ENCODE measurements at places on chromosomes 16 and 17. TPM values are rescaled to one million over a fixed set of nuclear protein-coding genes. Genes with fewer than 3 reads are reported as not detected.

DNA sequence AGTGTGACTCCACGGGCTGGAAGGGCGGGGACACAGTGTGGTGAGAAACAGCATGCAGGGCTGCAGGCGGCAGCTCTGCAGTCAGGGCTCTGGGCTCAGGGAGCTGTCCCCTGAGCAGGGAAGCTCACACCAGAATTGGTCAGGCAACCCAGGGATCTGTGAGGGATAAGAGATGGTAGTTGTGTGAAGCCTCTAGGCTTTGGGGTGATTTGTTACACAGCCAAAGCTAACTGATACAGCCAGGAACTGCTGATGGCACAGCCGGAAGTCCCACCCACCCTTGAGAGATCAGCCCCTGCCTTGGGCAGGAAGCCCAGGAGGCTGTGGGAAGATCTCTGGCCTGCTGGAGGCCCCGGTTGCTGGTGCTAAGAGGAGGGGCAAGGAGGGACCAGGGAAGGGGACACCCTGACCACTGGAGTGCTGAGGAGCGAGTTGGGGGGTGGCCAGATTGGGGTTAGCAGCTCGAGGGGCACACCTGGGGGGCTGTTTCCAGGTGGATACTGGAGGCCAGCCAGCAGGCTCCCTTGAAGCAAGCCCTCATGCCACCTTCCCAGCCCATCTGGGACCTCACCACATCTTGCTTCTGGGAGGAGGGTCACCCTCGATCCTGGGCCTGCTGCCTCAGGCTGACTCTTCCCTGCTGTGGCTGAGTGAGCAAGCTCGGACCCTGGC is 25.2 kb downstream of the NPTX1 start:
- no peak overlapping the region for H3K27ac ChIP-seq
- no peak overlapping the region for H3K4me3 ChIP-seq
- H3K4me1 ChIP-seq, result peaks cover 37% of the 10 kb centered on the region
- DNase-seq, result no peak

GRCh38 chr16:56625943-56626654 is 518 bp downstream of the MT1E start:
- no peaks in the 10 kb centered on the region for H3K36me3 ChIP-seq
- H3K27ac ChIP-seq, result peak overlapping the region; percentile 89
- H3K4me3 ChIP-seq, result peak overlapping the region; percentile 63
- H3K27me3 ChIP-seq, result no peaks in the 10 kb centered on the region
- H3K4me1 ChIP-seq, result peaks cover 33% of the 10 kb centered on the region

DNA sequence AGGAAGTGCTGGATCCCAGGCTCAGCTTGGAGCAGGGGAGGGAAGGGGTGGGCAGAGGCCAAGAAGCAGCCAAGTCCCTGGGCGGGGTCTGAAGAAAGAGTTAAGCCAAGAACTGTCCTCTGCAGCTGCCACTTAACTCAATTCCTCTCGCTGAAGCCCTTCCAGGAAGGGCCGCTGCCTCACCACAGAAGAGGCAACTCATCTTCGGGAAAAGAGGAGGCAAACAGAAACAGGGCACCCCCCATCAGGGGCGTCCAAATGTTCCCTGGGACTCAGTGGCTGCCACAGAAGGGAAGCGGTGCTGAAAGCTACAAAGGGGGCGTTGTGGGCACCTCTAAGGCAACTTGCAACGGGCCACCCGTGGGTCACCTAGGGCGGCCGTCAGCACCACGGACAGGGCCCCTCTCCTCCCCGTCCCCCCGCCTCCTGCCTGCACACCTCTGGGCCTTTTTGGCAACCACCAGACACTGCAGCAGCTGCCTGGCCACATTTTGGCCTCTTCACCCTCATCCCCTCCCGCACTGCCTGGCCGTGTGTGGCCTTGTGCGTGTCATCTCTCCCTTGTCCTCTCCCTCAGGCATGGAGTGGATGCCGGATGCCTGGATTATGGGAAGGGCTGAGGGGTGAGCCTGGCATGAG is 2.5 kb downstream of the TLCD3B start:
- peaks cover 11% of the 10 kb centered on the region for H3K4me1 ChIP-seq
- H3K27me3 ChIP-seq, result peaks cover 12% of the 10 kb centered on the region
- no peak for DNase-seq
- H3K27ac ChIP-seq, result no peak overlapping the region
- H3K4me3 ChIP-seq, result no peak overlapping the region

DNA sequence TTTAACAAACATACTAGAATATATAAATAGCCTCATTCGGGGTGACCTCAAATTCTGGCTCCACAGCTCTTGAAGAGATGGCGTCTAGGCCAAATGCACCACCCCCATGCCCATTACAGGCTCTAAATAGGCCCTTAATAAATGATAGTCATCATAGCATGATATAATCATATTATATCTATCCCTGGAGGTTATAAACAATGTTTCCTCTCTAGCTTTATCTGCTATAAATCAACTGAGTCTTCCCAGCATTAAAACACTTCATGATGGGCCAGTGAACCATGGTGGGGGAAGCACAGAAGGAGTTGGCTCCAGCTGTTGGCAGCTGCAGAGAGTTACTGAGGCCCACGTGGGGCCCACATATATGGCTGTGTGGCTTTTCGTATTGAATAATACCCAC is 214.9 kb upstream of the MPHOSPH6 start:
- no peaks in the 10 kb centered on the region for H3K4me1 ChIP-seq
- no peak for DNase-seq
- no peaks in the 10 kb centered on the region for H3K36me3 ChIP-seq
- no peak overlapping the region for H3K4me3 ChIP-seq

GRCh38 chr17:45861165-45861564 is 16.5 kb downstream of the SPPL2C start:
- DNase-seq, result no peak
- H3K4me1 ChIP-seq, result no peaks in the 10 kb centered on the region
- H3K36me3 ChIP-seq, result no peaks in the 10 kb centered on the region

GRCh38 chr17:73983621-73984400 is 219.7 kb upstream of the RPL38 start:
- H3K4me3 ChIP-seq, result no peak overlapping the region
- DNase-seq, result no peak
- no peaks in the 10 kb centered on the region for H3K27me3 ChIP-seq

- H3K27me3 ChIP-seq, result no peaks in the 10 kb centered on the region
- no peak overlapping the region for H3K4me3 ChIP-seq
- peak overlapping the region; percentile 34 for H3K27ac ChIP-seq
- H3K4me1 ChIP-seq, result no peaks in the 10 kb centered on the region
- H3K36me3 ChIP-seq, result peaks cover 7% of the 10 kb centered on the region
- DNase-seq, result peak; percentile 21
Observed at GRCh38 chr16:88069397-88070168, 118.3 kb downstream of the BANP start.

DNA sequence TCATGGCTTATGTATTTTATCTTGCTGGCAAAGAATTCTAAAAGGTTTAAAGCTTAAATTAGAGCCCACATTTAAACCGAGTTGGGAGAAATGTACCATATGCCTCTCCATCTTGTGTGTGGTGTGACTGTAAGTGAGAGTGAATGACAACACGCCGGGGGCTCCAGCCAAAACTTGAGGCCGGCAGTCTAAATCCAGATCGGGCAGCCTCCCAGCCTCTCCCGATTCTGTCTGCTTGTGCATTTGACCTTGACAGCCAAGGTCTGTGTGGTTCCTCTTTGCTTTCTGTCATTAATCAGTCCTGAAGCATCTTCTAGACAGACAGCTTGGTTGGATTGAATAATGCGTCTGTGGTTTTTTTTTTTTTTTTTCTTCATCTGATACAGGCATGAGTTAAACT is 1093.2 kb upstream of the EEF2KMT start:
- no peaks in the 10 kb centered on the region for H3K4me1 ChIP-seq
- no peak overlapping the region for H3K4me3 ChIP-seq
- no peaks in the 10 kb centered on the region for H3K36me3 ChIP-seq
- DNase-seq, result no peak

DNA sequence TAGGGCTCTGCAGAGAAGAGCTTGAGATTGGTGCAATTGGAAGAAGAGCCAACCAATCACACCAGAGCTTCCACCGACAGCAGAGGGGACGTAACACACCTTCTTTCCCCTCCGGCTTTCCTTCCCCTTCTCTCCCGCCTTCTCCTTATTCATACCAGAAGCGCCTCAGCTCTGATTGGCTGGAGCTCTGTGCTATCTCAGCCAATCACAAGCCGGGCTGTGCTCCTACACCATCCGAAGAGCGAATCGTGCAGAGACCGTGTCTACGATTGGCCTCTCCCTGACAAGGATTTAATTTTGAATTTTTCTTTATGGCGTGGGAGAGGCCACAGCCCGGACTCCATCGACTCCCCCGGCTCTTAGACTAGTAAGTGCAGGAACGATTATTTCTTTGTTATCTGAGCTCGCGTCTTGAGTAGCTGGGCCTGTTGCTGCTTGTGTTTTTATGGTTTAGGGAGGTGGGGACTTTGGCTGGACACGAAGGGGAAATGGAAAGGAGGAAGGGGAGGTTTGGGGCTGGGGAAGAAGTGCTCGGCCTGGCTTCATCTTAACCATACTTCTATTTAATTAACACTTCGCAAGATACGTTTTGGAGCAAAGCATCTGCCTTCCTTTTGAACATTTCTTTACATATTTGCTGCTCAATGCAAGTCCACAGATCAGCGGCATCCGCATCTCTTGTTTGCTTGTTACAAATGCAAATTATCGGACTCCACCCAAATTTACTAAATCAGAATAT is at the start of gene PRR11:
PRR11 (plus strand) TSS at position 308 of the 739 bp plus-strand sequence. CDS start 14,007 bp downstream, outside the sequence.
- peak within 1 kb of the TSS; percentile 94 for H3K27ac ChIP-seq
- no peaks in the 10 kb centered on the region for H3K27me3 ChIP-seq
- peak within 1 kb of the TSS; percentile 79 for H3K4me3 ChIP-seq
- DNase-seq, result peak; percentile 98
- no peaks in the 10 kb centered on the region for H3K36me3 ChIP-seq

DNA sequence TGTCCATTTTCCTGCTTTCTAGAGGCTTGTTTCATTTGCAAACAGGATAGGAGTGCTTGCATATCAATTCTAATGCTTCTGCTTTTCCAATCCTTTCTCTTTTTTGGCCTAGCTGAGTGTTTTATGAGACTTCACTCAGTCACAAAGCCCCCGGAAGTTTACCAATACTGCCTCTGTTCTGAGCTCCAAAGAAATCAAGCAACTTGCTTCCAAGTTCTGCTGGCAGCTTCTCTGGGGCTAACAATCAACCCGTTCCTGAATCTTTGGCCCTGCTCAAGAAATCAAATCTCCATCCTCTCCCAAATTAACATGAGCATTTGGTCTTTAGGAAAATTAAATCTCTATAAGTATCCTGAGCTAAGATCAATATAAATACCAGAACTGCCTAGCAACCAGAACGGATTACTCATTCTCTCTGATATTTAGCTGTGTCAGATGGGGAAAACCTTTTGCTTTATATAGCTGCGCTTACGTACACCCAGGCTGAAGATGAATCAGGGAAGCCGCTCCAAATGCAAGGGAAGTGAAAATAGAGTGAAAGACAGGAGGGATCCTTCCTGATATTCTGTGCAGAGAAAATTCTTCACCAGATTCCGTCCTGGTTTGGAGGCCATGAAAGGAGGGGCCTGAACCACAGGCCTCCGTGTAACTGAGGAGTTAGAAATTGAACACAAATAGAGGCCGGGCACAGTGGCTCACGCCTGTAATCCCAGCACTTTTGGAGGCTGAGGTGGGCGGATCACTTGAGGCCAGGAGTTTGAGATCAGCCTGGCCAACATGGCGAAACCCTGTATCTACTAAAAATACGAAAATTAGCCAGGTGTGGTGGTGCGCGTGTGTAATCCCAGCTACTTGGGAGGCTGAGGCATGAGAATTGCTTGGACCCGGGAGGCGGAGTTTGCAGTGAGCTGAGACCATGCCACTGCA is 23.3 kb upstream of the GRB2 start:
- H3K27me3 ChIP-seq, result no peaks in the 10 kb centered on the region
- peak overlapping the region; percentile 16 for H3K4me3 ChIP-seq
- peak overlapping the region; percentile 83 for H3K27ac ChIP-seq
- no peaks in the 10 kb centered on the region for H3K36me3 ChIP-seq

GRCh38 chr16:52948946-52949345 is 103.8 kb downstream of the CHD9NB start:
- no peak for DNase-seq
- no peaks in the 10 kb centered on the region for H3K36me3 ChIP-seq
- H3K27ac ChIP-seq, result no peak overlapping the region
- H3K4me1 ChIP-seq, result no peaks in the 10 kb centered on the region

- no peak for DNase-seq
- peaks cover 34% of the 10 kb centered on the region for H3K36me3 ChIP-seq
- peaks cover 38% of the 10 kb centered on the region for H3K4me1 ChIP-seq
- peak overlapping the region; percentile 100 for H3K27ac ChIP-seq
- H3K27me3 ChIP-seq, result no peaks in the 10 kb centered on the region
Observed at GRCh38 chr17:8436844-8437171, 1.1 kb downstream of the NDEL1 start.

DNA sequence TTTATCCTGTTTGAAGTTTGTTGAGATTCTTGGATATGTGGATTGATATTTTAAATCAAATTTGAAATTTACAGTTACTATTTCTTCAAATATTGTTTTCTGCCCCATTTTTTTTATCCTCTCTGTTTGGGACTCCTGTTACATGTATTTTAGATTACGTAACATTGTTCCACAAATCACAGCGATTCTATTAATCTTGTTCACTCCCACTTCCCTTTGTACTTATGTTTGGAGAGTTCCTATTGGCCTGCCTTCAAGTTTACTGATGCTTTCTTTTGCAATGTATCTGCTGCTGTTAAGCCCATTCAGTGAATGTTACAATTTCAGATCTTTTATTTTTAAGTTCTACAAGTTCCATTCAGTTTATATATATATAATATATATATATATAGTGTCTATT is 288.3 kb upstream of the TNRC6C start:
- no peak overlapping the region for H3K4me3 ChIP-seq
- no peaks in the 10 kb centered on the region for H3K36me3 ChIP-seq
- no peak for DNase-seq
- no peak overlapping the region for H3K27ac ChIP-seq

DNA sequence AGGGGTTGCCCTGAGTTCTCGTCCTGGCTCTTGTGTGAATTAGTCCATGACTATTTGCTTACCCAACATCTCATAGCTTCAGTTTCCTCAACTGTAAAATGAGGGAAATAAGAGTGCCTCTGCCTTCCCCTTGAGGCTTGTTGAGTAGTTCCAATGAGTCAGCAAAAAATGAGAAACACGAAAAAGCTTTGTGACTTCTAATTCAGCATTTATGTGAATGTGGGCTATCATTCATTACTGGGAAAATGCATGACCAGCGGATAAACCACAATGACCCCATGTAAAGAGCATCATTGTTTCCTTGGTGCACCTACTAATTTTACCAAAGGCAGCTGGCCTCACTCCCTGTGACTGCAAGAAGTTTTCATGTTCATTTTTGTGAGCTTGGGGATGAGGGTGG is 374.6 kb upstream of the HSBP1 start:
- H3K4me1 ChIP-seq, result no peaks in the 10 kb centered on the region
- no peaks in the 10 kb centered on the region for H3K27me3 ChIP-seq
- DNase-seq, result no peak
- no peak overlapping the region for H3K27ac ChIP-seq
- no peaks in the 10 kb centered on the region for H3K36me3 ChIP-seq

Gene COL1A1
- 18.6 TPM for total RNA-seq

Gene HBZ
- total RNA-seq, result not detected

Gene NGFR
- total RNA-seq, result 9.6 TPM

Gene WNT9B
- 0.19 TPM for total RNA-seq

Measured in esophagus squamous epithelium (tissue), 5 donors.